ENCODE measurements at places on chromosomes 4 and X. TPM values are rescaled to one million over a fixed set of nuclear protein-coding genes. Genes with fewer than 3 reads are reported as not detected.

The ENPEP gene
- total RNA-seq: 17.6 TPM

- no peak for DNase-seq
Observed at GRCh38 chr4:100022792-100023222, 72.7 kb upstream of the H2AZ1 start.

The KANTR gene
- 30.2 TPM for total RNA-seq

GRCh38 chrX:20309806-20310205 lies 43.1 kb upstream of the RPS6KA3 start:
- DNase-seq: no peak

DNA sequence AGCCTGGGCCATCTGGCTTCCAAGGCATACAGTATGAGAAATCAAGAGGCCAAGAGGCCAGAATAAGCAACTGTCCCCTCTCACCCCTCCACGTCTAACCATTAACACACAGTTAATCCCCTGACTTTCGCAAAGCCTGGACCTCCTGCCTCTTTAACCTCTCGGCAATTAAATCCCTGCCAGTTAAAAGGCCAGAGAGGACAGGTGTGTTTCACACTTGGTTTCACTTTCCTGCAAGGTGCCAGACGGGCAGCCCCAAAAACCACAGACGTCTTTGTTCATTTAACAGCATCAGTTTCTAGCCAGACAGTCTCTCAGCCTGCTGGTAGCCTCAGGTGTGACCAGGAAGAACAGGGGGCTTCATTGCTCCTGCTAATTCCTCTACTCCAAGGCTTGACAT lies 91.1 kb upstream of the KIT start:
- no peak for DNase-seq

- DNase-seq: no peak
Observed at GRCh38 chr4:19925516-19925915, 326.2 kb upstream of the SLIT2 start.

Data from sciatic nerve (tissue), 2 donors.